Cortex of kidney (tissue), 1 donor: ENCODE measurements at places on chromosomes 4 and X.

- DNase-seq, result no peak
Measured at GRCh38 chr4:89293299-89293698, 14.3 kb downstream of the GPRIN3 start.

DNA sequence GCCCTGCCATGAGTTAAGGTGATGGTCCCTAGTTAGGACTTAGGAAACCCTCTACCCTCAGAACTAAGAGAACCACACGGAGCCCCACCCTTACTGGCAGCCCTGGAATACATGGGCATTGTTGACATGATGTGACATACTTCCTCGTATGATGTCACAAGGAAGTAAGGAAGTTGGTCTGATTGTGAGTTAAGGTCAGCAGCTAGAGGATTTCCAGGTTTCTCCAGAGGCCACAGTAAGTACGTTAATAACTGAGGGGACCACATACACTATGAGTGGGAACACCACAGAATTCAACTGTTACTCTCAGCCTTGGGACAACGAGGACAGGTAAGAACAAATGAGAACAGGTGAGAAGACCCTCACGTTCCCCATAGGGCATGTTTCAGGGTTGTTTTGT, at the start of gene MAGEB5:
TSS of gene MAGEB5 (plus strand) at position 301 of the 400 bp plus-strand sequence. CDS start 1,133 bp downstream, outside the sequence.
- no peak for DNase-seq

GRCh38 chrX:128020701-128021100, 31.5 kb downstream of the ACTRT1 start:
- DNase-seq, result no peak

GRCh38 chr4:137644201-137644600, 111.9 kb upstream of the PCDH18 start:
- no peak for DNase-seq

- no peak for DNase-seq
Measured at GRCh38 chrX:129717892-129718291, 20.9 kb upstream of the XPNPEP2 start.

DNA sequence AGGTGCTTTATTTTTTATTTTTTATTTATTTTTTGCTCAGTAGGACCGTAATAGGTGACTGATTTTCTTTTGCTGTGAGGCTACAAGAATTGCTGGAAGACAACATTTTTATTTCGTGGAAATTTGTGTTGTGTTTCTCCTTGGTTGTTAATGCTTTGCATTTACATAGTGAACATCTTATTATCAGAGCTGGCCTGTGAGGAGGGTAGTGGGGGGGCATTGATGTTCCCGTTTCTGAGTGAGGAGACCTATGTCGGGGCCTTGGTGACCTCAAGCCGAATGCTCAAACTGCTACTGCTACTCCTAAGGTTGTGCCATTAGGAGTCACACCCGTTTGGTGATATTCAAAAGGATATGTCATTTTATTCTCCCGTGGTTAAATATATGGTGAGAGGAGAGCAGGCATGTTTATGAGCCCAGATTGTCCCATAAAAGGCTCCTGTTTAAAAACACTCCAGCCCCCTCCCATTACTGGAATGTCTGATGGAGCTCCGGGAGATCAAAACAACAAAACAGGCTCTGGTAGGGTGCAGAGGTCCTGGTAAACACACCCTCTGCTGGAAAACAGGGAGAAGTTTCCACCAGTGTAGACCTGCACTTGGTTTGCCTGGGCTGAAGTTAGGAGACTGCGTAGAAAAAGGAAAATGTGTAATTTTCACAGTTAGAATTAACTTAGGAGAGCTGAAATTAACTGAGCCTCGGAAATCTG, 5.6 kb downstream of the PDGFRA start:
- DNase-seq, result no peak

GRCh38 chrX:136386826-136387225, 86.1 kb downstream of the ADGRG4 start:
- DNase-seq, result no peak

- no peak for DNase-seq
Measured at GRCh38 chr4:164572877-164573279, 181.1 kb upstream of the SMIM31 start.

DNA sequence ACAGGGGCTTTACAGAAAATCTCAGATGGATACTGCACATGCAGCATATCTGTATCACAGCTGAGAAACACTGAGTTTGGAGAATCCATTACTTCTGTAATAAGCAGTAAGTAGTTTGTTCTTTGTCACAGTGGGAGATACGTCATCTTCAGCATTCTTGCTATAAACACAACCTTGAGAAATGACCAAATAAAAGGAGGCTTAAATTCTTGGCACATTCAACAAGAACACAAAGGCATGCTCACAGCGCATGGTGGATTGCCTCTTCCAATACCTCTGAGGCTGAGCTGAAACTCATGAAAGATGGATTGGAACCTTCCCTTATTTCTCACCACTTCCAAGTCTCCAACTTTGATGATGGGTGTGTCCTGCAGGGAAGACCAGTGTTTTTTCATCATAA, 54.5 kb downstream of the ANXA5 start:
- no peak for DNase-seq

DNA sequence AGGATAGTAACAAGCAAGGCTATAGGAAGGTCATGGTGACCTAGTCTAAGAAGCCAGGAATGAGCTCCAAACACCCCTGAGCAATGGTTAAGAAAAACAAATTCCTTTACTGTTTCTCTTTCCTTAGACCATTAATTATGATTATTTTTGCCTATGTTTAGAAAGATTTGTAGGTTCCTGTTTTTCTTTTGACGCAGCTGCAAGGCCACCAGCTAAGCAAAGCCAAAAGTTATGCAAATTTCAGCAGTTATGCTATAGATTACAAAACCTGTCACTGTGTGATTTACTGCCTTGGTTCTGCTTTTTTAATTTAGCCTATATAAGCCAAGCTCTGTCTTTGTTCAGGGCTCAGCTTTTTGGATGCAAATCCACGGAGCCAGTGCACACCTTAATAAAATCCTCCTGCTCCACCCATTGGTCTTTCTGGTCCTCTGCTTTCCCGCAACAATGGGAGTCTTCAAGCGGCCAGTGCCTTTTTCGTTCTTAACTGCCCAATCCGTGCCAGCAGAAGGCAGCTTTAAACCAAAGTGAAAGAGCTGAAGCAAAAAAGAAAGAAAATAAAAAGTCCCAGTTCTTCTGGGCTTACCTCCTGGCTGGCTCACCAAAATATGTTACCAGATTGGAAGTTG, 1.4 kb upstream of the CEP135 start:
- no peak for DNase-seq

DNA sequence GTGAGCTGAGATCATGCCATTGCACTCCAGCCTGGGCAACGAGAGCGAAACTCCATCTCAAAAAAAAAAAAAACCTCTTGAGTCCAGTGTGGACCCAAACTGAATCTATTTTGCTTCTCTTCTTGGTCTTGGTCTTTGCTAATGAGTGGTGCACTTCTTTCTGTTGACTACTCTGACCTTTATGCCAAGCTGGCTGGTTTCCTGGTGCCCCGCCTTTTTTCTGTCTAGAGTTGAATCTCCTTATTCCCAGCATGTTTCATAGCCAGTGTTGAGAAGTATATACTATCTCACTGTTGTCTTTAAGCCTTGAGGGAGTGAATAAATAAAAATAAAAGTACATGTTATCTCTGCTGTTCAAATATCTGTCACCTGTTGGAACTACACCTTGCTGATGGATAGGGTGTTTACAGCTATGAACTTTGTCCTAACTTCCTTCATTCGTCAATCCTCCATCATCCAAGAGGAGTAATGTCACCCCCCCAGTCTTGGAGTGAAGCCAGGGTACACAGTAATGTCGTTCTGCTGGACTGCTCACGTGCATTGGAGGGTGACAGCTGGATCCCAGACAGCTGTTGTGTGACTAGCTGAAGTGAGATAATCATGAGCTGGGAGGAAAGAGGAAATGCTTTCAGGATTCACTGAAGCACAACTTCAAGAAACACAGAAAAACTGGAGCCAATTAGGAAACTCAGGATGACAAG, 99.3 kb upstream of the PRKG2 start:
- no peak for DNase-seq

- DNase-seq, result no peak
Measured at GRCh38 chrX:110108381-110108821, 105.5 kb downstream of the TMEM164 start.

GRCh38 chr4:149017002-149017734, 575.0 kb upstream of the NR3C2 start:
- DNase-seq, result no peak

GRCh38 chrX:42102586-42103282, 179.4 kb upstream of the CASK start:
- no peak for DNase-seq

- DNase-seq, result no peak
Measured at GRCh38 chr4:121968859-121969258, 17.0 kb upstream of the TRPC3 start.

DNA sequence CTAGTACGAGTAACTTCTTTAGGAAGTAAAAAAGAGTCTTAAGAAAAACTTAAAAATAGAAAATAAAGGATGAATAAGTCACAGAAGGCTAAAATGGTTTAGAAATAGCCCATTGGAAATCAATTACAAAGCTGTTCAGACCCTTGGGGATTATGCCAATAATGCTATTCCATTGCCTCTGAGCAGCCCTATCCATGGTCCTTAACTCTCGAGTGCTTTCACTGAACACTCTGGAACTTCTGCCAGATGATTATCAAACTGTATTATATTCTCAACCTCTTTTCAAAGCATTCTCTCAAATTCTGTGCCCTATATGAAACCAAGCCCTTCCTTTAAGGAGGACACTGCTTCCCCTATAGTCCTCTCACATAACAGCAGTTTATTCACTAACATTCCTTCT, 17.0 kb downstream of the SLC9B1 start:
- DNase-seq, result no peak

GRCh38 chrX:140274811-140275525, 229.9 kb downstream of the SOX3 start:
- no peak for DNase-seq

GRCh38 chr4:99248714-99249113, 29.7 kb upstream of the ADH6 start:
- no peak for DNase-seq

DNA sequence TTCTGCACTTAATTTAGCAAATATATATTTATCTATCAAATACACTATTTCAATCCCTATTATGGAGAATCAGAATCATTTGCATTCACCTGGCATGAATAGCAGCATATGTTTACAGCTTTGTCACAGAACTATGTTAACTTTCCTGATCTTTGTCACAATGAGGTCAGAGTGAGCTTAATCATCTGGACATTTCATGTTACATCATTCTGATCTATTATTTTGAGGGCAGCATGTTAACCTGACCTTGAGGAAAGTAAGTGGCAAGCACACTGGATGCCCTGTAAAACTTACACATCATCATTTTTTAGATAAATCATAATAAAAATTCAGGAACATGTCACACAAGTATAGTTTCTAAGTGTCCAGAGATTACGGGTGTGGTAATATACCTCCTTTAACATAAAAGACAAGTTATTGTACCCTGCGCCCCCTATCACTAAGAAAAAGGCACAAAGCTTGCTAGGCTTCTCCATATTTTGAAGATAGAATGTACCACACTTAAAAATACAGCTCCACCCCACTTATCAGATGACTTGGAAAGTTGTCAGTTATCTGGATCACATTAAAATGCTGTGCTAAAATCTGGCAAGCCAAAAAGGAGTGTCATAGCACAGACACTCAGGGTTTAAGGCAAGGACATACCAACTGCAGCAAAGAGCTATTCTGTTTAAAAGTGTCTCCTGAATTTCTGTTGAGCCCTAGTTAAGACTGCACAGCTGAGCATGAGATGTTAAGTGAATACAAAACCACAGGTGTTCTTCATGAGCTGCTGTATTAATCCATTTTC, 182.7 kb upstream of the FAT4 start:
- DNase-seq, result no peak

DNA sequence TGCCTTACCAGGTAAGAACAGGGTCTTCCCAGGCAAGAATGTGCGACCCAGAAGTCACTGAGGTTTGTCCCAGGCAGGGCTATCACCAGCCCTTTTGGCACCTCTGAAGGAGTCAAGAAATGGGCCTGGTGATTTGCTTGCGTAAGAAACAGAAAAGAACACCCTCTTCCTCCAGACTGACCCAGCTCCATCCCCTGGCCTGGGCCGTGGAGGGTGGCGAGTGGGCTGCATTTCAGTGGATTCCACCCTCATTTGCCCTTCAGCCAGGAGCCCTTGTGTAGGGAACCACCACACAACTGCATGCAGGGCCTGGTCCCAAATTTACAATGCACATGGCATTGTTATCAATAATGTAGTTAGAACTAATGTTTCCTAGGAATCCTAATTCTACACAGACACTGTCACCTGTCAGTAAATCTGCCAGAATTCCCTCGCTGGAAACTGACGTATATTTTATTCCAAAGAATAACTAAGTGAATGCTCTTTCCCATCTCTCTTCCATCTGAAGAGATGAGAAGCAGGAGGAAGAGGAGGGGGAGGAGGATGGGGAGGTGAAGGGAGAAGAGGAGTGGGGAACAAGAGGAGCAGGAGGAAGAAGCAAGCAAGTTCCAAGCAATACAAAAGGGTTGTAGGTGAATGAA, 46.6 kb downstream of the TSPAN5 start:
- DNase-seq, result no peak

- DNase-seq, result no peak
Measured at GRCh38 chr4:47642985-47643760, 158.1 kb downstream of the ATP10D start.

DNA sequence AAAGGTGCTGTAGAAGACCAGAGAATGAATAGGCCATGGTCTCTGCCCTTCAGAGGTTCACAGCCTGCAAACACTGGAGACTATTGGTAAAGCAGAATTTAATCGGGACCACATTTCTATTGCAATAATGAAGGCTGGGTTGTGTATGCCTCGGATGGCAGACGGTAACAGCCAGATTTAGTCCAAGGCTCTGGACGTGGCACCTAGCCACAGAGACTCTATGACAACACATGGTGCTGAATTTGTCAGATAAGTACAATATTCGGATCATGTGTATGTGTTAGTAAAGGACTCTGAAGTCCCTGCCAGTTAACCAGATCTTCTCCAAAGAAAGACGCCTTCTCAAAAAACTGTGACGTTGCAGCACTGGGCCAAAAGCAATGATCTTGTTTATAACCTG, 129.0 kb downstream of the DCTD start:
- DNase-seq, result no peak

GRCh38 chrX:45003085-45003484, 130.1 kb downstream of the KDM6A start:
- no peak for DNase-seq

DNA sequence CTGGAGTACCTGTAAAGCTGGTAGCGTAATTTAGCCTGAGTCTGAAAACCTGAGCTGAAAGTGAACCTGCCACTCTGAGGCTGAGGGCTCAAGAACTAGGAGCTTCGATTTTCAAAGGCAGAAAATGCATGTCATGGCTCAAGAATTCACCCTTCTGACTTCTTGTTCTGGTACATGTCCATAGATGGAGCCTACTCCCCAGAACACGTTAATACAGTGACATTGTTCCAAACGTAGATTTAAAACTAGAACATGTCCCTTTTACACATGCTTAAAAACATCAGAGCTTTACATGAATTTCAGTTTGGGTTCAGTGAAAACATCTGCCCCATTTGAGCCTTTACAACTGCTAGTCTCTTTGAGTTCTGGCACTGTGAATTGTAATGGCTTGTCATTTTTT, 115.5 kb upstream of the WDR1 start:
- DNase-seq, result no peak

DNA sequence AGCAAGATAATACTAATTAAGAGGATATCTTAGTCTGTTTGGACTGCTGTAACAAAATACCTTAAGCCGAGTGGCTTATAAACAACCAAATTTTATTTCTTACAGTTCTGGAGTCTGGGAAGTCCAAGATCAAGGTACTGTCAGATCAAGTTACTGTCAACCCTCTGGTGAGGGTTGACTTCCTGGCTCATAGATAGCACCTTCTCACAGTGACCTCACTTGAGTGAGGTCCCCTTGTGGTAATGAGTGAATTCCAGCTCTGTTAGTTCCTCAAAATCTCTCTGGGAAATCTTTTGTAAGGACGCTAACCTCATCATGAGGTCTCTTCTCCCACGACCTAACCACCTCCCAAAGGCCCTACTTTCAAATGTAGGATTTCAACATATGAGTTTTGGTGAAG, 36.9 kb upstream of the ADGRA3 start:
- no peak for DNase-seq
